ENCODE measurements at places on chromosomes 3 and 15.

DNA sequence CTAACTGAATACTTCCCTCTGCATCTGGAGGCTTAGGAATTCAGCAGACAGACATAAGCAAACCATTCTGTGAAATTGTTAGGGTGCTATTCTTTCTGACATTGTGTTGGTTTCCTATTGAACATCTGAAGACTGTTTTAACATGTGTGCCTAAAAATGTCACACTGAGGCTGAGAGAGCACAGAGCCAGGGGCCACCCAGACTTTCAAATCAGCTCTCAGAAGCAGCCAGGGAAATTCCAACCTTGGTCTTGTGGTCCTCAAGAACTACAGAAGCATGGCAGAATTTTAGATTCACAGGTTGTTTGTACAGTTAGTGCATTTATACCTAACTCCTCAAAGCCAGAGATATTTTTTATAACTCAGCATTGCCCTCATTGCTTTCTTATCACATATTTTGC, 929.2 kb upstream of the CFAP20DC start:
- no peak for DNase-seq

- no peak for DNase-seq
Observed at GRCh38 chr15:101060576-101061551, 141.7 kb downstream of the LRRK1 start.

DNA sequence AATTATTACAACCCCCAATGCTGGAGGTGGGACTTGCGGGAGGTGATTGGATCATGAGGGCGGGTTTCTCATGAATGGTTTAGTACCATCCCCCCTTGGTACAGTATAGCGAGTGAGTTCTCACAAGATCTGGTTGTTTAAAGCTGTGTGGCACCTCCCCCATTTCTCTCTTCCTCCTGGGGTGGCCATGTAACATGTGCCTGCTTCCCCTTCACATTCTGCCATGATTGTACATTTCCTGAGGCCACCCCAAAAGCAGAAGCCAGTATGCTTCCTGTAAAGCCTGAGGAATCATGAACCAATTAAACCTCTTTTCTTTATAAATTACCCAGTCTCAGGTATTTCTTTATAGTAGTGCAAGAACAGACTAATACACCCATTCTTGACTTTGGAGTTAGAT, 20.3 kb upstream of the PROK2 start:
- no peak for DNase-seq

- peak; percentile 39 for DNase-seq
Observed at GRCh38 chr3:81302045-81302444, 459.4 kb downstream of the GBE1 start.

GRCh38 chr15:95105229-95105628, 873.9 kb downstream of the MCTP2 start:
- DNase-seq, result no peak

DNA sequence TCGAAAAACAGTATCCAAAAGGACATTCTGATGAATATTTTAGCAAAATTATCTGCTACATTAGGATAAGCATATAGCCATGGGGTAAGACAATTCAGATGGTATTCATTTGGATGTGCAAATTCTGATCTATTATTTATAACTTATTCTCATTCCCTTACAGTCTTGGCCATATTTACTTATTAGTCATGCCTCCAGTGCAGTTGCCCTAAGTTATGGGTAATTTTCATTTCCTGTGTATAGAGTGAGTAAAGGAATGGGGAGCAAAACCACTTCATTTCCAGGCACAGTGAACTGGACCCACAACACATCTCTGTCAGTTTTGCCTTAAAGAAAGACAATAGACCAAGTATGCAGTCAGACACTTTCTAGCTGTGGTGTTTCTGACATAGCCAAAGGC, 134.3 kb downstream of the POLQ start:
- no peak for DNase-seq

DNA sequence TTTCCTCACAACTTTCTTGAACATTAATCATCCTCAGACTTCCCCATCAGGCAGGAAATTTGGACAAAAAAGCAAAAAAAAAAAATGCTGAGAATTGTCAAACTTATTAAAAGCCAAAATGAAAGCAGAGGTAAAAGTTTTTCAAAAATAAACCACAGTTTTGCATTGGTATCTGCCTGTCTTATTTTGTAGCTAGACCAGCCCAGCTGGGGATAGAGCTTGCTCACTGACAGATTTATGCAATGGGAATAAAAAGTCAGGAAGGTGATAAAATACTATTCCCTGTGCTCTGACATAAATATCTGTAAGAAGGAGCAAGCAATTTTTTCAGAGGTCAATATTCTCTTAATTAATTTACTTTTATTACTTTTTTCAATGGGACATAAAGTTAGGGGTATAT, 1006.7 kb upstream of the ALCAM start:
- DNase-seq, result no peak

DNA sequence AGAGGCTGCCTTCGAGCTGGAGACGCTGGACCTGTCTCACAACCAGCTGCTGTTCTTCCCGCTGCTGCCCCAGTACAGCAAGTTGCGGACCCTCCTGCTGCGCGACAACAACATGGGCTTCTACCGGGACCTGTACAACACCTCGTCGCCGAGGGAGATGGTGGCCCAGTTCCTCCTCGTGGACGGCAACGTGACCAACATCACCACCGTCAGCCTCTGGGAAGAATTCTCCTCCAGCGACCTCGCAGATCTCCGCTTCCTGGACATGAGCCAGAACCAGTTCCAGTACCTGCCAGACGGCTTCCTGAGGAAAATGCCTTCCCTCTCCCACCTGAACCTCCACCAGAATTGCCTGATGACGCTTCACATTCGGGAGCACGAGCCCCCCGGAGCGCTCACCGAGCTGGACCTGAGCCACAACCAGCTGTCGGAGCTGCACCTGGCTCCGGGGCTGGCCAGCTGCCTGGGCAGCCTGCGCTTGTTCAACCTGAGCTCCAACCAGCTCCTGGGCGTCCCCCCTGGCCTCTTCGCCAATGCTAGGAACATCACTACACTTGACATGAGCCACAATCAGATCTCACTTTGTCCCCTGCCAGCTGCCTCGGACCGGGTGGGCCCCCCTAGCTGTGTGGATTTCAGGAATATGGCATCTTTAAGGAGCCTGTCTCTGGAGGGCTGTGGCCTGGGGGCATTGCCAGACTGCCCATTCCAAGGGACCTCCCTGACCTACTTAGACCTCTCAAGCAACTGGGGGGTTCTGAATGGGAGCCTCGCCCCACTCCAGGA, 21.1 kb downstream of the NRROS start:
- DNase-seq, result peak; percentile 60

DNA sequence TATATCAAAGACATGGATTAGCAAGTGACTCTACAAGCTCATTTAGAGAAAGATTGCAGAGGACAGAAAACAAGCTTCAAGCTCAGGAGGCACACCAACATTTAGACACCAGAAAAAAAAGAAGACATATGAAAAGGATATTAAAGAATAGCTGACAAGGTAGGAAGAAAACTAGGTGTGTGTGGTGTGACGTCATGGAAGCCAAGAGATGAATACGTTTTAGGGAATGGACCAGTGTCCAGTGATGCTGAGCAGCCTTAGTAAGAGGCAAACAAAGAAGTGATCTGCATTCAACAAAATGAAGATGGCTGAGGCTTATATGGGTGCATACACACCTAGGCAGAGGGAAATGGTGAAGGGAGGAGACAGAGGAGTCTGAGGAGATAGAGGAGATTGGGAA, 377.4 kb downstream of the ROBO1 start:
- no peak for DNase-seq

GRCh38 chr3:50226888-50227389, 9.1 kb upstream of the GNAI2 start:
- DNase-seq, result no peak

DNA sequence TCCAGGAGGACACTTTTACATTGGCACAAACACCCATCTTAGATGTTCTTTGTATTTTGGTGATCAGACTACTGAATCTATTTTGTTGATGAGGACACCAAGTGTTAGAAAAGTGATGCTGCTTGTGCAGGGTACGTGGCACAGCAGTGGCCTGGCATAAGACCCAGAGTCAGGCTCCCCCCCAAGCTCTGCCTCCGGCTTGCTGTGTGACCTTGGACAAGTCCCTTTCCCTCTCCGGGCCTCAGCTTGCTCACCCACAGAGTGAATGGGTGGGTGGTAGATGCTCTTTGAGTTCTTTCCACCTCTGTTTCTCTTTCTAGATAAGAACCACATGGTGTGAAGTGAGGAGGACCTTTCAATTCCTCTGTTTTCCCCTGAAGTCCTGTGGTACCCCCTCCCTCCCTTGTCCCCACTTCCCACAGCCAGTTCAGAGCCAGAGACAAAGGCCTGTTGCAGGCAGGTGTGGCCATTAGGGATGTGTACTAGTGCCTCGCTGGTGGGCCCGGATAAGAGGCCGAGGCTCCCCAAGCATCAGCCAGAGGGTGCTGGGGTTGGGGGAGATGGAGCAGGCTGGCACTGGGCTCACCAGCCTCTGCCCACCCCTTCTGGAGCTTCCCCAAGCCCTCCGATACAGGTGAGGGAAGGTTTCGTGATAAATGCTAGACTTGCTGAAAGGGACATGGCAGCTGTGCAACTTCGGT, 43.6 kb downstream of the SMAD6 start:
- DNase-seq, result no peak

- no peak for DNase-seq
Observed at GRCh38 chr15:62637574-62637897, 405.0 kb upstream of the TPM1 start.

DNA sequence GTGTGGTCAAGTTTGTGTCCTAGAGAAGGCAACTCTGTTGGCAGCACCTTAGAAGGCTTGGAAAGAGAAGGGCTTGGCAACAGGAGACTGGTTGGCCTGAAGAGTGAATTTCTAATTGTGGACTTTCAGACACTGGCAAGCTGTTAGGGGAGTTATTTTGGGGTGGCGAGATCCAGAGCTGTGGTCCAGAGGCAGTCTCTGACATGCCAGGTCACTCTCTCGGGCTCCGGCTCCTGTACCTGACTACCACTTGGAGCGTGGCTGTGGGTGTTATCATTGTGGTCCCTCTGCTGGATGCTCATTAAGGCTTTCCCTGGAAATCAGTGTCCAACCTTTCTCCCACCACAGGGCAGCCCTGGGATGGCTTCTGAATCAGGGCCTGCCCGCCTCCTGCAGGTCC, 209.0 kb downstream of the SLCO3A1 start:
- no peak for DNase-seq

DNA sequence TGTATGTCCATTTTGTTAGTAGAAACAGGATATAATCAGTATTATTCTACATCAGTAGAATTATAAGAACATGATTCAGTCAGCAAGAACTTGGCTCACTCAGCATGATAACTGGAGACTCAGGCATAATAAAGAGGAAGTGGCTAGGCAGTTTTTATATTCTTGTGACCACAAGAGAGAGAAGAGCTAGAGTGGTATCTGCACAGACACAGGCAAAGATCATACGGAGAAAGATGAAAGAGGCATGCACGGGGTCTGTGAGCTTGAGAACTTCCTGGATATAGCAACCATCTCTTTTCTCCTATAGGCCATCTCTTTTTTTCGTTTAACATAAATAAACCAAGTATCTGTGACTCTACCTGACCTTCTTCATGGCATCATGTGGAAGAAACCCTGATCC, 46.8 kb downstream of the MYO5A start:
- DNase-seq, result no peak

GRCh38 chr3:172102883-172103310, 63.5 kb downstream of the FNDC3B start:
- no peak for DNase-seq

- no peak for DNase-seq
Observed at GRCh38 chr3:185653949-185654757, 68.1 kb downstream of the SENP2 start.

GRCh38 chr3:149493315-149494021, 19.0 kb downstream of the TM4SF4 start:
- DNase-seq, result no peak

DNA sequence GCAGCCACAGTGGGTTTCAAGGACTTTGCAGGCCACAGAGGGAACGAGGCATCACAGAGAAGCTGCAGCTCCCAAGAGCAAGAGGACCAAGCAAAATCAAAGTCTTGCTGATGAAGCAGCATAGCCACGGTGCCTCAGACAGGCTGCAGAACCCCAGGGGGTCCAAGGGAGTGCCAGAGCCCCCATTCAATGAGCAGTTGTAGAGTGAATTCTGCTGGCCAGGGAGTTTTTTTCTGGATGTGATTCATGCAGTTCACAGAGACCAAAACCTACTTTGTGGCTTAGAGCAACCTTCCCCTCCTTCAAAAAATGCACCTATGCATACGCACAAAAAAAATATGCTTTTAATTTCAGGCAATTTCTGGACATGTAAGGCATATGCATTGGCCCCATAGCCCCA, 409.0 kb downstream of the VPS13C start:
- no peak for DNase-seq

DNA sequence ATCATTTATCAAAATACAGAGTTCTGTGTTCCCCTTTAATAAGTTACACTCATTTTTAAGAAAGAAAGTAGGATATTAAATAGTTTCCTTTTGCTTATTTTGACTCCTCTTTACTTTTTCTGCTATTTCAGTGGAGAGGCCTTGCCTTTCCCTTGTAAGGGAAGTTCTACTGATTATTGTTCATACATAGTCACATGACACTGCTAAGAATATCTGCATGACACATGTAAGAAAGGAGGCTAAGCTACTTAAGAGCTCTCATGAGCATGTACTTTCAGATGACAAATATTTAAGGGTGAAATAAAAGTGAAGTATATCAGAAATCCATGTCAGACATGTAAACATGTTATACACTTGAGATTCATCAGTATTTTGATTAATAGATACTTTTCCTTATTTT, 39.0 kb downstream of the MYRIP start:
- no peak for DNase-seq

DNA sequence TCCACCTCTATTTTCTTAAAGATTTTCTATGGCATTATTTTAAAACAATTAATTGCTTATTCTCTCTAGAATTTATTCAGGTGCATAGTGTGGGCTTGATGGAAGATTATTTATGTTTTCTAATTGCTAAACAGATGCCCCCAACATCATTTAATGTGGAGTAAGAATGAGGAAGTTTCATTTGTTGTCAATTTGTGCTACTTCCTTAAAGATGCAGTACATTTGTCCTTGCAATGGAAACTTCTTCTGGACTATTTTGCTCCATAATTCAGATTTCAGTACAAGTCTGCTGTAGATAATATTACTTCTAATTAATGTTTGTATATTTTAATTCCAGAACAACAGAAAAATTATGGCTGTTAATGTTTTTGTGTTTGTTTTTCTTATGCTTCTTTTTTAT, 104.8 kb downstream of the TGFBR2 start:
- DNase-seq, result no peak

GRCh38 chr3:148464246-148464645, 233.5 kb upstream of the AGTR1 start:
- no peak for DNase-seq

- no peak for DNase-seq
Observed at GRCh38 chr3:23952646-23953045, 7.6 kb downstream of the NR1D2 start.

- no peak for DNase-seq
Observed at GRCh38 chr3:162141272-162141791, 644.7 kb downstream of the OTOL1 start.

DNA sequence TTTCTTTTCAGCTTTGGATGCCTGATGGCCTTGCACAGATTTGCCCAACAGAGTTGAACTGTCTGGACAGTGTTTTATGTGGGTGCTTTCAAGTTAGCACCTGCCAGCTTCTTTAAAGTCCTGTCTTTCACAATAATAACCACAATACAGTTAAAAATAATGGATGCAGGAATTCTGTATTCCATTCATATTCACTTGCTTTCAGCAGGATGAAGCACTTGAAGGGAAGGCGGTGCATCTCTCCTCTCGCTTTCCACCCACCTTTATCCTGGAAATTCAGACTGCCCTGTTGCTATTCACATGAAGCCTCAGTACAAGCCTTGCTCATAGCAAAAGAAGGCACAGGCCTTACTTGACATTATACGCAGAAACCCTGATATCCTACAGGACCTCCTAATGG, 26.5 kb upstream of the GYG1 start:
- no peak for DNase-seq

GRCh38 chr15:27871078-27871901, 227.8 kb downstream of the OCA2 start:
- DNase-seq, result no peak

Data from body of pancreas (tissue), 4 donors.